Astrocyte (in vitro differentiated cells and primary cell): ENCODE measurements at places on chromosomes 1 and 21. TPM values are rescaled to one million over a fixed set of nuclear protein-coding genes. Genes with fewer than 3 reads are reported as not detected.
A peak's percentile ranks its signal among the peaks of the same experiment; 100 is the strongest.

DNA sequence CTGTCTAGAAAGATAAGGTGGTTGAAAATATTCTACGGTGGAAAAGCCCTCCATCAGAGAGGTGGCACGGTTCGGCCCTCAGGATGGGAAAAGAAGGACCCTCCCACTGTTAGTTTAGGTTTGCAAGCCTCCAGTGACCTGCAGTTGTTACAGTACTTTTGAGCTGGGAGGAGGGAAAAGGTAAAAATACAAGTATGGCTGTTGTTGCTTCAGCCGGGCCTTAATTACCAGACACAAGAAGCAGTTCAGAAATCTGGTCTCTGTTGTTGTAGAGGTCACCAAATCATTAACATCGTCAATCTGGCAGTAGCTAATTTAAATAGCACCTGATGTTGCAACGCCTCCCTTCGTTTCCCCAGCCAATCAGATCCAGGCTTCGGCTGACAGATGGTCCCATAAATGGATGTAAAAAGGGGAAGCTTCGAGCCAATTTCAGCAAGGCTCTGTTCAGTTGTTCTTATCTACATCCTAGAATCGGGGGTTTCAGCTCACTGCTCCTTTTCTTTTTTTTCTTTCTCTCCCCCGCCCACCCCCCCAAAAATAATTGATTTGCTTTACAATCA is at the start of gene ELAVL4:
Gene ELAVL4, plus strand, starts transcription at position 424 of the 563 bp plus-strand sequence. CDS start 270 bp downstream, outside the sequence.
- DNase-seq = no peak

Gene ANGPTL3
- not detected in 2 replicates for total RNA-seq

Gene CYP4B1
- total RNA-seq = not detected in 2 replicates

- no peak for DNase-seq
Observed at GRCh38 chr21:42263591-42264131, 44.7 kb downstream of the ABCG1 start.

DNA sequence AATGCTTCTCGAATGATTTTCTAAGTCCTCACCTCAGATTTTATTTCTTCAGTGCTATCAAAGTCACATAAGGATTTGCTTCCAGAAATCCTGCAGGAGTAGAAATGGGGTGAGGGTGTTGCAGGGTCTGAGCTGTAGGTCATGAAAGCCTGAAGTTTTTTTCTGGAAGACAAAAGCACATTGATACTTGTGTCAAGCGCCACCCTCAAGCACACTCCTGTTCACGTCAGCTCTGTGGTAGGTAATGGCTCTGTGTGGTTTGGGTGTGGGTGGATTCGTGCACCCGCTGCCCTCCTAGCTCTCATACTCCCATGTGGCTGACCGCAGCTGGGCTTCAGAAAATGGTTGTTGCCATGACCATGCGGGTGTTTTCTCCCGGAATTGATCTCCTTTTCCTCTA is 39.9 kb downstream of the AKNAD1 start:
- DNase-seq = peak; percentile 98

Gene CD1B
- not detected in 2 replicates for total RNA-seq

Gene CENPS
- 9.0 and 10.2 TPM in 2 replicates for total RNA-seq

Gene OR6N1
- total RNA-seq = not detected in 2 replicates

Gene SLC6A9
- 45.2 and 51.4 TPM in 2 replicates for total RNA-seq

Gene CYP4Z1
- total RNA-seq = not detected in 2 replicates

Gene UBXN11
- 12.8 and 13.7 TPM in 2 replicates for total RNA-seq

DNA sequence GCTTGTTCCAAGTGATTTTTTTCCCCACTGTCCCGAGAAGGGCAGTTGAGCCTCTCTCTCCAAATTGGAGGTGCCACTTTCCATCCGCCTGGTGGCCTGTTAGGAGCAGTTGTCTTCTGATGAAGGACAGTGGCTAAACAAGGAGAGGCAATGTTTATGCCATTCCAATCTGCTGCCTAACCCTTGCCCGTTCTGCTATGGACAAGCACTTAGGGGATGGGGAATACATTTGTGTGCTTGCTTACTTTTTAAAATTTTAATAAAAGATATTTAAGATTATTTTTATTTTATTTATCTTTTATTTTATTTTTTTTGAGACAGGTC is 12.0 kb downstream of the COQ8A start:
- DNase-seq = no peak

DNA sequence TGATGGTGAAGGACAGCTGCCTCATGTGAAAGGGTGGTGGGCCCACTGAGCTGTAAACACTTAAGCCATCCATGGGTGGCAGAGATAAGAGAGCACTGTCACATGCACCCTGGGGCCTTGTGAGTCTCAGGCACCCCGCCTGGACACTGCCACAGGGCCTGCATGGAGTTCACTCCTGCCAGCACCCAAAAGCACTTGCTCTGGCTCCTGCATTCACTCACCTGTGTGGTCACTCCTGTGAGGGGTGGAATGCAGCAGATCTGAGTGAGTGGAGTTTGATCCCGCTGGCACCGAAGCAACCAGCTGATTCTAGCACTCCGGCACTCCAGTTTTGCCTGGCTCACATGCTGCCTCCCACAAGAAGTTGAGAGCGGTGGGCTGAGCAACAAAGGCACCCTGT is 1142.1 kb upstream of the PRMT6 start:
- no peak for DNase-seq

DNA sequence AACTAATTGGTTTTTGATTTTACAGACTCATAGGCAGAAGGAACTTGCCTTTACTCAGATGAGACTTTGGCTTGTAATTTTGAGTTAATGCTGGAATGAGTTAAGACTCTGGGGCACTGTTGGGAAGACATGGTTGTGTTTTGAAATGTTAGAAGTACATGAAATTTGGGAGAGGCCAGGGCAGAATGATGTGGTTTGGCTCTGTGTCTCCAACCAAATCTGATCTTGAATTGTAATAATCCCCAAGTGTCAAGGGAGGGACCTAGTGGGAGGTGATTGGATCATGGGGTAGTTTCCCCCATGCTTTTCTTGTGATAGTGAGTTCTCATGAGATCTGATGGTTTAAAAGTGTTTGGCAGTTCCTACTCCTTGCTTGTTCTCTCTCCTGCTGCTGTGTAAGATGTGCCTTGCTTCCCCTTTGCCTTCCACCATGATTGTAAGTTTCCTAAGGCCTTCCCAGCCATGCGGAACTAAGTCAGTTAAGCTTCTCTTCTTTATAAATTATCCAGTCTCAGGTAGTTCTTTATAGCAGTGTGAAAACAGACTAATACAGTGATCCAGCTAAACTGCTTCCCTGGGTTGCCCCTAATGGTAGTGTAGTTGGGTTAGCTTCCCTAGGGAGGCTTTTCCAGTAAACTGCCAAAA is 10.2 kb downstream of the CPT2 start:
- DNase-seq = no peak

Gene ASAP3
- 32.1 and 33.5 TPM in 2 replicates for total RNA-seq

Gene UBASH3A
- total RNA-seq = not detected in 2 replicates

Gene KCNA2
- total RNA-seq = 0.57 and 1.0 TPM in 2 replicates

DNA sequence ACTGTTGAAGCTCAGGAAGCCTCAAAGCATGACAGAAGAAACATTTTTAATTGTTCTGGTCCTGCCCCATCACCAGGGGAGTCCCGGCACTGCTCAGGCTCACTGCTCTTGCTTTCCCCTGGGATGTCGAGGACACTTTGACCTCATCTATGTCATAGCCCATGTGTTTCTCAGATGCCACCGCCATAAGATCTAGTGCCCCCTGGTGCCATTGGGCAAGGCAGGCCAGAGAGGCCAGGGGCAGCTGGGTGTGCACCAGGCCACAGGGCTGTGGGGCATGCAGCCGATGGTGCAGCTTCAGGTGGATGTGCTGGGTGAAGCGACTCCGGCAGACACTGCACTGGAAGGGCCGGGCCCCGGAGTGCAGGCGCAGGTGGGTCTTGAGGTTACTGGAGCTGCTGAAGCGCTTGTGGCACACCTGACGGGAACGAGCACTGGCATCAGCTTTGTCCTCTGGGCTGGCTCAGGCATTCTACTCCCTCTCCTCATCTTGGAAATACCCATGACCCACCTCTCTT is 7.7 kb upstream of the CRYBG2 start:
- DNase-seq = no peak

Gene MTX1
- 39.8 and 41.8 TPM in 2 replicates for total RNA-seq

- DNase-seq = peak; percentile 69
Observed at GRCh38 chr1:244211559-244211944, 160.5 kb downstream of the ZBTB18 start.

Gene CYP4A11
- not detected in 2 replicates for total RNA-seq

Gene KISS1
- 2.2 and 2.7 TPM in 2 replicates for total RNA-seq

DNA sequence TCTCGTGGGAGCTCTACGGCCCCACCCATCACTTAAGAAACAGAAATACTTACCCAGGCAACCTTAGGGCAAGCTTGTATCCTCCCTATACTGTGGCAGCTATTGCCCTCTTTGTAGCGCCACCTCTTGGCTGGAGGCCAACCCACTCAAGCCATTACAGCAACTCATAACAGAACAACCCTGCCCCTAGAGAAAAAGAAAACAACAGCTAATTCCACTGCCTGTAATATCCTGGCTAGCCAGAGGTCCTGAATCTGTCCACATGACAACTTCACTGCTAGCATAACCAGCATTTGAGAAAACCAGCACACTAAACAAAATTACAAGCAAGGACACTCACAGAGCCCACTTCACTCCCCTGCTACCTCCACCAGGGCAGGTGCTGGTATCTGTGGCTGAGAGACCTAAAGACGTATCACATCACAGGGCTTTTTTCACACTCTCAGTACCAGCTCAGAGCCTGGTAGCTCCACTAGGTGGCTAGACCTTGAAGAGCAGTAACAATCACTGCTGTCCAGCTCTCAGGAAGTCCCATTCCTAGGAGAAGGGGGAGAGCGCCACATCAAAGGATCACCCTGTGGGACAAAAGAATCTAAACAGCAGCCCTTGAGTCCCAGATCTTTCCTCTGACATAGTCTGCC is 14.5 kb upstream of the MX1 start:
- DNase-seq = no peak

- DNase-seq = no peak
Observed at GRCh38 chr1:107196973-107197562, 56.2 kb downstream of the NTNG1 start.

- DNase-seq = peak; percentile 49
Observed at GRCh38 chr1:233432916-233433315, 105.4 kb downstream of the MAP3K21 start.

Gene TTC39A
- total RNA-seq = 0.67 and 1.4 TPM in 2 replicates

GRCh38 chr1:157000686-157001085 is 44.9 kb downstream of the ARHGEF11 start:
- peak; percentile 30 for DNase-seq

DNA sequence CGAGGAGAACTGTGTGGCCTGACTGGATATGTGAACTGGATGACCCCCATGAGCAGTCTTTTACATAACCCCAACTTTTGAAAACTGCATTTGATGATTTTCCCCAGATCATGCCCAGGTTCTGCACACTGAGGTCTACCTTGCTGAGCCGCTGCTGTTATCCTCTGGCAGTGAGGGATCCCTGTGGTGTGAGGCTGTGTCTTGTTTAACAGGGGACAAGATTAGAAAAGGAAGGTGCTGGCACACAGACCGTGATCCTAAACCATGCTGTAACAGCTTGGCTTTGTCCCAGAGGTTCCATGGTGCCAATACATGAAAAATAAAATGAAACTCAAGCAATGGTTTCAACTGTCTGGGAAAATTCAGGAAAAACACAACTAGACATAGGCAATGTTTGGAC is 134.2 kb downstream of the ZZZ3 start:
- no peak for DNase-seq
